LHCN-M2 (cell line): ENCODE measurements at places on chromosomes 4 and X.

- no peak for DNase-seq
Measured at GRCh38 chr4:99077177-99077576, 11.4 kb downstream of the ADH5 start.

DNA sequence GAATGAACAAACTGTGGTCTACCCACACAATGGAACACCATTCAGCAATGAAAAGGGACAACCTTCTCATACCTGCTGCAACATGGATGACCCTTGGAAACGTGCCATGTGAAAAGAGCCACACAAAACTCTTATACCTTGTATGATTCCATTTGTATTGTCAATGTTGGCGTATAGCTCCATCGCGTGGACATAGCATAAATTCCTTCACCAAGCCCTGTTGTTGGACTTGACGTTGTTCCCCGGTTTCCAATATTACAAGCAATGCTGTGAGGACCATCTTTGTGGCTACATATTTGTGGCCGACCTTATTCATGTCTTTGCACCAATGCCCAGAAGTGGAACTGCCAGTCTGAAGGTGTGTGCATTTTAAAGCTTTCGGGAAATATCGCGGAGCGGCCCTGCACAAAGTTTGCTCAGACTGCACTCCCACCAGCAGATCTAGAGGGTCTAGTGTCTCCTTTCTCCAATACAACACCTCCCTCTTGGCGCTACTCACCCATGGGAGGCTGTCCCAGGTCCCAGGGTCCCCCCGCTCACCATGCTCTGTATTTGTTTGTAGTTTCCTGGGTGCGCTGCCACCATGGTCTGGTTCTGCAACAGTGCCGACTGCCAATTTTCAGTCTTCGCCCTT is at the start of gene CLDN34:
Gene CLDN34 (plus strand): TSS at position 584 of the 634 bp plus-strand sequence. CDS start 0 bp downstream, at position 584.
- DNase-seq, result no peak

DNA sequence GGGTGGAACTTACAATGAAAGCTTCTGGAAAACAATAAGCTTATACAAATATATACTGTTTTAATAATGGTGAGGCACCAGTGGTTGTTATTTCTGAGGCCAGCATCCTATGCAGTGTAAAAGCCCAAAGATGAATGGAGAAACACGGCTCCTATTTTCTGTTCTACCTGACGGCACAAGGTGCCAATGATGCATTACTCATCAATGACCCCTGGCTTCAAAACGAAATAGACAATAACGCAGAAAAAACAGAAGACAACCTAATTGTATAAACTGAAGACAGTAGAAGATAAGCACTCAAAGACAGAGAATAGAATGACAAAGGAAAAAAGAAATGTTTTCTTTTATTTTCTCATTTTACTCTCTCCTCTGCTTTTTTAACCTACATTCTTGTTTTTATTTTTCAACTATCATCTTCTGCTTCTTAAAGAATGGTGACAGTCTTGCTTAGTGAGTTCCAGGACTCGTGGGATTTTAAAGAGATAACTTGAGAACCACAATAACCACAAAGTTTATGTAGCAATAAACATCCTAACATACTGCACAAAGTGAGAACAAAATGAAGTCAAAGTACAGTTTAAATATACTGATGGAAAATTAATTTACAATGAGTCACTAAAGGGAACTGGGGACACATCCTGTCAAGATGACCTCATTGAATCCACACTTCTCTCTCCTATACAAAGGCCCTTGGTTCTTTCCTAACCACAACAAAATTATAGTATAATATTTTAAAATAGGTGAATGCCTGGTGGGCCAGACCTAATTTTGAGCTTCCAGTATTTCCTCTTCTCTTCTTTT is 169.8 kb downstream of the BTC start:
- DNase-seq, result peak; percentile 93

DNA sequence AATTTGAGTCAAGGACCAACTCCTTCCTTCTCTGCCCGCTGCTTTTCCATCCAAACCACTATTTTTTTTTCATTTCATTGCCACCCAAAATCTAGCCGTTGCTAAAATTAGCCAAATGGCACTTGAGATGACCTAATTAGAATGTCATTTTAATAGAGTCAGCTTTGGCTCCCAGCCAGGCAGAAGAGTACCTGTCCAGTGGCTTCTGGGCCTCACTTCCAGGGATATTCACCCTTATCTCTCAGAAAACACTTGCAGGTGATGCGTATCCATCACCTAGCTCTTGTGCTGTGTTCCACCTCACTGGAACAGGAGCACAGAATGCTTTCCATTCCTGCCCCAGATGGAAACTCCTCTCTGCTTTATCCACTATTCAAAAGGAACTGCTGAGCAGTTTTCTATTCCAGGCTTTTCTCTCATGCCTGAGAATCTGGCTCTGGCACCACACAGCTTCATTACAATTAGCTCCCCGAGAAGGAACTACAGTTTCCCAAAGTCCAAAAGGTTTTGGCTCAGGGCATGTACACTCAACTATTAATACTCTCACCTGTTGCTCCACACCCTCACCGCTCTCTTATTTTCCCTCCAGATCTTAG is 18.5 kb downstream of the MAGEA9B start:
- no peak for DNase-seq

DNA sequence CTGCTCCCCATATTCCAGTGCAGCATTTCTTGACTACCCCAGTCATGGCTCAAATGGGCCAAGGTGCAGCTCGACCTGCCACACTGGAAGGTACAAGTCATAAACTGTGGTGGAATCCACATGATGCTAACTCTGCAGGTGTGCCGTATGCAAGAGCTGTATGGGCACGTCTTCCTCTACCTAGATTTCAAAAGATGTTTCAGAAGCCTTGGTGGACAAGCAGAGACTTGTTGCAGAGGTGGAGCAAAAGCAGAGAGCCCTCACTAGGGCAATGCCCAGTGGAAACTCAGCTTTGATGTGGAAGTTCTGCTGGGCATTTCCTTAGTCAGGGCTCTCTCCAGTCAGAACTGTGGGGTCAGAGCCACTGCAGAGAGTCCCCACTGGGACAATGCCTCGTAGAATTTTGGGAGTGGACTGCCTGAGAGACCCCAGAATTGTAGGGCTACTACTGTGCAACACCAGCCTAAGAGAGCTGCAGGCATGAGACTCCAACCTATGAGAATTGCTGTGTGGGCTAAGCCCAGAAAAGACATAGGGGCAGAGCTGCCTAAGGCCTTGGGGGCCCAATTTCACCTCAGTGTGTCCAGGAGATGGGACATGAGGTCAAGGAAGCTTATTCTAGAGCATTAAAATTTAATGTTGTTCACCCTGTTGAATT is 65.7 kb downstream of the BEX3 start:
- no peak for DNase-seq

DNA sequence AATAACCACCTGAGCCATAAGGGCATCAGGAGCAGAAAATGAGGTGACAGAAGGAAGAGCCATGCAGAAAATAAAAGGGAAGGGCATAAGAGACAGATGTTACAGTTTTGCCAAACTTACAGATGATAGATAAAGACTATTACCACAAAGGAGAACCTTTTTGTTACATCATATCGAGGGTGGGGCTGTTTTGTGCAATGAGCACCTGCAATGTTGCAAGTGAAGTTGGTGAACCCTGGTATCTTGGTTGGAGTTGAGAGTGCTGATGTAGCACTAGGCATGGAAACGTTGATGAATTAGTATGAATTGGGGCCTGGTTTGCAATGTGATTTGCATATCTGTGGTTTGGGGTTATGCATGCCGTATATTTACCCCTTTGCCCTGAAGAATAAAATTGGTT is 119.8 kb upstream of the TEX13D start:
- no peak for DNase-seq

- no peak for DNase-seq
Measured at GRCh38 chr4:150540959-150541360, 41.0 kb upstream of the MAB21L2 start.

DNA sequence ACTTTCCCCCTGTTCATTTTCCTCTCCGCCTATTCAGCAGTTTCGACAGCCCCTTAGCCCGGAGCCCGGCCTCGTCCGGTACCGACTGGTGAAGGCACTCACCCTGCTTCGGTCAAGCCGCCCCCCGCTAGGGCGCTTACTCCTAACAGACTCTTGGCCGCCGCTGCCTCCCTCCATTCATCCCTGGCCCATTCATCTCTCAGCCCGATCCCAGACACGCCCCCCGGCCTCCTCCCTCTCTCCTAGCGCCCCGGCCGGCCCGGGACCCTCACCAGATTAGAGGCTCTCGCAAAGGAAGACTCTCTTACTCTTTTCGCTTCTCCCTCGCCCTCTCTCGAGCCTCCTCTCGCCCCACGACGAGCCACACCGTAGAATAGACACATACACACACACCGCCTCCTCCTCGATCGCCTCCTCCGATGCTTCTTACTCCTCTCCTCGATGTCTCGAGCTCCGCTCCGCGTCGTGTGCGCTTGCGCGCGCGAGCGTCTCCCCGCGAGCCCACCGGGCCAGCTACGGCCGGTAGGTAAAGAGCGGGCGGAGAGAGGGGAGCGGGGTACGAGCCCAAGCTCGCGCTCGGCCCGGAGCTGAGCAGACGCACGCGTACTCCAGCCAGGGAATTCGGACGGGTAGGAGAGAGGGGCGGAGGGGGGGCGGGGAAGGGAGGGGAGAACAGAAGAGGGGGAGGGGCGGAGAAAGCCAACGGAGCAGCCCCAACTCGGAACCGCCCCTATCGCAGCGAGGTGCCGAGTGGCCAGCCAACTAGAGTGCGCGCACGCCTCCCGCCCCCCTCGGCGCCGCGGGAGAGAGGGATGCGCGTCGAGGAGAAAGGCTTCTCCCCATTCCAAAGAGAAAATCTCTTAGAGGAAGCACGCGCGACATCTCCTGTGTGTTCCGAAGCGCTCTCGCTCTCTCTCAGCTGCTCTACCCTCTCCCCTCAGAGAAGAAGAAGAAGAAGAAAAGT is at the start of gene WNK3:
Gene WNK3 (minus strand): TSS at position 633 of the 964 bp plus-strand sequence.
- DNase-seq, result peak; percentile 1

- no peak for DNase-seq
Measured at GRCh38 chrX:40170830-40171512, 73.2 kb upstream of the BCOR start.

GRCh38 chr4:24657768-24658617 is 73.6 kb upstream of the DHX15 start:
- DNase-seq, result peak; percentile 67

DNA sequence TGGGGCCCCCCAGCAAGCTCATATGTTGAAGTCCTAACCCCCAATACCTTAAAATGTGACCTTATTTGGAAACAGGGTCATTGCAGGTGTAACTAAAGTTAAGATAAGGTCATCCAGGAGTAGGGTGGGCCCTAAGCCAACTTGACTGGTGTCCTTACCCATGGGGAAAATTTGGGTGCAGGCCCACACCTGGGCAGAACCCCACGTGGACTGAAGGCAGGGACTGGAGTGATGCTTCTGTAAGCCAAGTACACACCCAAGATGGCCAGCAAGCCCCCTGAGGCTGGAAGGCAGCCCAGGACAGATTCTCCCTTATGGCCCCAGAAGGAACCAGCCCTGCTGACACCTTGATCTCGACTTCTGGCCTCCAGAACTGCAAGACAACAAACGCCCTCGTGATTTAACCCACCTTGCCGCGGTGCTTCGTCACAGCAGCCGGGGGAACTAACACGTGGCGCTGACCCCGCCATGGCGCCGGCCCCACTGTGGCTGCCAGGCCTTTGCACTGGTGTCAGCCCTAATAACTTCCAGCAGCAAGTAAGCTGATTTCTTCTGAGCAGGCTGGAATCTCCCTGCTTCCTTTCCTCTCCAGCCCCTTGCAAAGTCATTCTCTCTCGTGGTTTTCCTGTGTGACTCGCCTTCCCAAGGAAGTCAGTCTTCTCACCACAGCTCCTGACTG is 23.2 kb upstream of the MXD4 start:
- DNase-seq, result peak; percentile 64

DNA sequence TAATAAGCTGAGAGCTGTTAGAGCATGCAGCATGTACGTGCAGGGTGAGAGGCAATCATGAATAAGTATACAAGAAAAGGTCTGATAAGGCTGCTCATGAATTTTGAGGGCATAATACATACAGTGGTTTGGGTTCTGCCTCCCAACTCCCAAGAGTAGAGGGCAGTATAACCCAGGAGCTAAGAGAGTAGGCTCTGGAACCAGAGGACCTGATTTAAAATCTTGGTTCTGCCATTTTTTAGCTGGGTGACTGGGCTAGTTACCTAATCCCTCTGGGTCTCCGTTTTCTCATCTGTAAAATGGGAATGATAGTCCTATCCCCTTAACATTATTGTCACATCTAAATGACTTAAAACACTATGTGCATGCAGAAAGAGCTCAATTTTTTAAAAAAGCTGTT is 85.3 kb downstream of the LNX1 start:
- DNase-seq, result peak; percentile 17

DNA sequence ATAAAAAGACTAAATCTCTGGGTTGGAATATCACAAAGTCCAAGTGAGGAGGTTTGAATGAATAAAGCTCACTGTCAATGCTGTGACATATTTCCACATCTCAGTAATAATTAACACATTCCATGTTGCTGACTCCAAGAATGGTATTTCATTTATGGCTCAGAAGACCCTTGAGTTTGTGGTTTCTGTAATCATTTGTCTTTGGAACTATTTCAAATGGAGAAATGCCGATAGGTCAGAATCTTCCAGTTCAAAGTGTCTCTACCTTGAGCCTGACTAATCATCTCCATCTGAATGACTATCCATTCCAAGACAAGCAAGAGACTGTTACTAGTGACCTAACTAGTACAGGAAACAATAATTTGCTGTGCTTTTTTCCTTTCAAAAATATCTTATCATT is 24.2 kb upstream of the SLC2A9 start:
- peak; percentile 25 for DNase-seq

- no peak for DNase-seq
Measured at GRCh38 chr4:152686452-152687013, 6.7 kb upstream of the TMEM154 start.

- DNase-seq, result peak; percentile 11
Measured at GRCh38 chrX:76555816-76556215, 128.3 kb downstream of the MAGEE1 start.

DNA sequence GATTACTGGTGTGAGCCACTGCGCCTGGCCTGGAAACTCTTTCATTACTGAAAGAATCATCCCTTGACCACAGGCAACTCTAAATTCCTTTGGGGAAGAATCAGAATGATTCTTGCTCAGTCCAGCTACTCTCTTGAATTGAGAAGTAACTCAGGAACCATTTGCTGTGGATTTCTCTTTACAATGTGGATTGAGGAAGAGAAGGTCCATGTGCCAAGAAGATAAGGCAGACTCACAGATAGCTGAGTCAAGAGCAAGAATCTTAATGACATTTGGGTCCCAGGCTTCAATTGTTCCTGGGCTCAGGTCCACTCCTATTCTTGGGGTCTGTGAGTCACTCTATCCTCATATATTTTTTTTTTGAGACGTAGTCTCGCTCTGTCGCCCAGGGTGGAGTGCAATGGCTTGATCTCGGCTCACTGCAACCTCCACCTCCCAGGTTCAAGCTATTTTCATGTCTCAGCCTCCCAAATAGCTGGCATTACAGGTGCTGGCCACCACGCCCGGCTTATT is 6.2 kb upstream of the MGARP start:
- no peak for DNase-seq

- peak; percentile 56 for DNase-seq
Measured at GRCh38 chr4:86497980-86498862, 95.9 kb upstream of the PTPN13 start.

GRCh38 chr4:37453999-37454800 is 209.7 kb downstream of the NWD2 start:
- DNase-seq, result no peak

GRCh38 chrX:15749642-15750610 is 11.9 kb downstream of the CA5B start:
- DNase-seq, result peak; percentile 63
